ENCODE measurements at places on chromosomes 16 and 17. TPM values are rescaled to one million over a fixed set of nuclear protein-coding genes. Genes with fewer than 3 reads are reported as not detected.

GRCh38 chr16:69885722-69886121 is 65.4 kb upstream of the CLEC18A start:
- no peak for DNase-seq

NKD1 gene
- total RNA-seq, result under 0.01 TPM

DNA sequence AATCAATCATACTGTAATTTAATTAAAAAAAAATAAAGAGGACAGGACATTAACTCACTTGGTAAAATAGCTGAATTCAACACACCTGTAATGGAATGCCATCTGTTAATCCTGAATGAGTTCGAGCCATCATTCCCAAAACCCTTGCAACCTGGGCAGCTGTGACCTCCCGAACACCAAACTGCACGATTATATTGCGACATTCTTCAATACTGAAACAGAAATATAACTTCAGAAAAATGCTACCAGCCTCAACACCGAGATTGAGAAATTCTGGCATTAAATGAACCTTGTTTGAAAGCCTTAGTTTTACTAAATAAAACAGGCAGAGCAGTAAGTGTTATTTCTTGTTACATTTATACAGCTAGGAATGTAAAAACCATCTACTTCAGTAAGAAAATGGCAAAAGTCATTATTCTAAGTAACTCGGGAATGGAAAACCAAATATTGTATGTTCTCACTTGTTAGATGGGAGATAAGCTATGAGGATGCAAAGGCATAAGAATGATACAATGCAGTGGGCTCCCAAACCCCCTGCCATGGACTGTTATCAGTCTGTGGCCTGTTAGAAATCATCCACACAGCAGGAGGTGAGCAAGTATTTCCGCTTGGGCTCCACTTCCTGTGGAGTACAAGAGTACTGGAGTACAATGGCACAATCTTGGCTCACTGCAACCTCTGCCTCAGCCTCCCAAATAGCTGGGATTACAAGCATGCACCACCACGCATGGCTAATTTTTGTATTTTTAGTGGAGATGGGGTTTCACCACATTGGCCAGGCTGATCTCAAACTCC is 46.5 kb downstream of the CNOT1 start:
- DNase-seq, result peak; percentile 20

SPATA33 gene
- total RNA-seq, result 1.0 TPM

CRYBA1 gene
- not detected for total RNA-seq

DNA sequence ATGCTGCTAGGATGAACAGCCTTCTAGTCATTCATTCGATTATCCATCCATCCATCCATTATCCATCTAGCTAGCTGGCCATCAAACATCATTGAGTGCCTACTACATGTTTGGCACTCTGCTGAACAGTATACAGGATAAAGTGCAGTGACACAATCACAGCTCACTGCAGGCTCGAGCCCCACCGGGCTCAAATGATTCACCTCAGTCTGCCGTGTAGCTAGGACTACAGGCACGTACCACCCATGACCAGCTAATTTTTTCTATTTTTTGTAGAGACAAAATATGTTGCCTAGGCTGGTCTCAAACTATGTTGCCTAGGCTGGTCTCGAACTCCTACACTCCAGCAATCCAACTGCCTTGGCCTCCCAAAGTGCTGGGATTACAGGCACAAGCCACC is 50.0 kb downstream of the SSH2 start:
- no peak for DNase-seq

ABCA3 gene
- 30.3 TPM for total RNA-seq

GRCh38 chr16:12531937-12532336 is 271.8 kb downstream of the CPPED1 start:
- no peak for DNase-seq

C16orf95 gene
- 2.8 TPM for total RNA-seq

HOXB6 gene
- 3.3 TPM for total RNA-seq

DNA sequence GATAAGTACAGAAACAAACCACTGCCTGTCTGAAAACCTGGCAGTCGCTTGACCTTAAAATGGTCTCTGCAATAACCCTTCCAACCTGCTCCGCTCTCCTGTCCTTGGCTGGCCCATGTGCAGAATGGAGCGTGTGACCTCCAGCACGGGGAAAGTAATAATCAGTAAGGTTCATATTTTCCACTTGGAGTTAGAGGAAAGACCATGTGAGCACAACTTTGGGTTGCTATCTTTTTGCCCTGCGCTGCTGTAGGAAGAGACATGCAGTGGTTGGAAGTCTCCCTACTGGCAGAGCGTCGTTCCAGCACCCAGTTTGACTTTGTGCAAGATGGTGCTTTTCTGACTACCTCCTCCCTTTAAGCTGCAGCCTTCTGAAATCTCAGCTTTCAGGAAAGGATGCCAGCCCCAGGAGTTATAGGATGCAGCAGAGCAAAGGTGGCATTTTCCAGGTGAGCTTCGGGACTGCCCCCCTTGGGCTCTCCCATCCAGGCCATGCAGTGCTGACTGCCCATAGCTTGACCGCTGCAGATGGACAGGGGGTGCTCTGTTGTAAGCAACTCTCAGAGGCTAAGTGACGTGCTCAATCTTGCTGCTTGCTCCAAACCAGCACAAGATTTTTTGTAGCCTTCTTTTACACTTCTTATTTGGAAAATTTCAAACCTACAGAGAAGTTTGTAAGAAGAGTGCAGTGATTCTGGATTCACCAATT is 110.7 kb upstream of the NOL11 start:
- peak; percentile 56 for DNase-seq

- DNase-seq, result no peak
Observed at GRCh38 chr17:72465191-72466024, 344.6 kb downstream of the SOX9 start.

SLC12A3 gene
- total RNA-seq, result not detected

- DNase-seq, result no peak
Observed at GRCh38 chr17:77346765-77347164, 206.0 kb downstream of the SEC14L1 start.

- DNase-seq, result no peak
Observed at GRCh38 chr17:73600103-73600871, 44.0 kb downstream of the SDK2 start.

NPIPB8 gene
- total RNA-seq, result 0.26 TPM

DNA sequence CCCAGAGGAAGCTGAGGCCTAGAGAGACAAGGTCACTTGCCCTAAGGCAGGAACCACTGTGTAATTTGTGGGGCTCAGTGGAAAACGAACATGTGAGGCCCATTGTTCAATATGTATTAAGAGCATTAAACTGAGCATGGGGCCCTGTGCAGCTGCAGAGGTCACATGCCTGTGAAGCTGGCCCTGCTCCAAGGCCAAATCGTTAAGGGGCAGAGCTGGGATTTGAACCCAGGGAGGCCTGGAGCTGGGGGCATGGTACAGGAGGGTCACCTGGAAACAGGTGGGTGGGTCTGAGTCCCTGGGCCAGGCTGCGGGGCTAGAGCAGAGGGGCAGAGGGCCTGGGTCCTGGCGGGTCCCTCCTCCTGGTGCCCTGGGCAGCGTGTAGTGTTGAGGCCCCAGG is 19.7 kb downstream of the C16orf74 start:
- no peak for DNase-seq

DNA sequence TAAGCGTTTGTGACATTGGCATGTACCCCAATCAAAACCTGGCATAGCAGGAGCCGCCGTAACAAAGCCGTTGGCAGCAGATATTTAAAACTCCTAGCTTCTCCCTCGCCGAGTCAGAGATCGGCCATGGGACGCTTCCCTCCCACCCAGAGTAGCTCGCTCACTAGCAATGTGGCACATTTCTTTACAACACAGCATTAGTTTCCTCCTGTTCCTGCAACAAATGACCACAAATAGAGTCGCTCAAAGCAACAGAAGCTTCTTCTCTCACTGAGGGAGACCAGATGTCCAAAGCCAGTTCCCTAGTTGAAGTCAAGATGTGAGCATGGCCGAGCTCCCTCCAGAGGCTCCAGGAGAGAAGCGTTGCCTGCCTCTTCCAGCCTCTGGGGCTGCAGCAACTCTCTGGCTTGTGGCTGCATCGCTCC is 106.7 kb downstream of the RBFOX3 start:
- no peak for DNase-seq

GRCh38 chr17:4898351-4898750 is 985 bp upstream of the C17orf107 start:
- DNase-seq, result no peak

TEKT1 gene
- not detected for total RNA-seq

GRCh38 chr16:17970816-17971331 is 365.7 kb downstream of the NPIPA8 start:
- DNase-seq, result no peak

- peak; percentile 75 for DNase-seq
Observed at GRCh38 chr17:45225964-45226530, 4.4 kb downstream of the FMNL1 start.

GRCh38 chr16:67164599-67165061 is at the start of gene HSF4:
Gene HSF4 (plus strand): TSS chr16:67164745. CDS start chr16:67164812, 67 bp downstream.
- no peak for DNase-seq

DNA sequence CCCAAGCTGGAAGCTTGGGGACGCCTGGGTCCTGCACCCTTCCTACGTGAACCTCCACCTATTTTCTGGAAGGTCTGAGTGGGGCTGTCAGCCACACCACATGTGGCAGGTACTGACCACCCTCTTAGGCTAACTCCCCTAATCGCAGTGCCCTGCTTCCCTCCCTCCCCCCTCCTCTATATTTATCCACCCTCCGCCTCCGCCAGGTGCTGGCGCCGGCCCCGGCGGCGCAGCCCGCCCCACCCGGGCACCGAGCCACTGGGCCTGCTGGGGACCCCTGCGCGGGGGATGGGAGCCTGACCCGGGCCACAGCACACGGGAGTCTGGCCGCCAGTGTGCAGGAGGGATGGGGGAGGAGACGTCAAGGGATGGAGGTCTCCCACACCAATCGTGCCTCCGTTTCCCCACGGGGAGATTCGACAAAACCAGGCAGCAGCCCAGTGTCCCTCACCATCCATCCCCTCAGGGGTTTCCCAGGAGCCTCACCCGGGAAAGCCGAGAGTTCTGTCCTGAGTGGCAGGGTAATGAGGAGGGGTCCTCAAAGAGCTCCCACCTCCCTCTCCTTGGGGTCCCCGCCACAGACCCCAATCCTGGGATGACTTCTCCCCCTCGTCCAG is 1.3 kb downstream of the PLEKHH3 start:
- no peak for DNase-seq

- DNase-seq, result no peak
Observed at GRCh38 chr17:3511852-3512504, 36.2 kb downstream of the ASPA start.

RRAD gene
- 1.0 TPM for total RNA-seq

- DNase-seq, result no peak
Observed at GRCh38 chr16:24282141-24282540, 26.0 kb downstream of the CACNG3 start.

DNA sequence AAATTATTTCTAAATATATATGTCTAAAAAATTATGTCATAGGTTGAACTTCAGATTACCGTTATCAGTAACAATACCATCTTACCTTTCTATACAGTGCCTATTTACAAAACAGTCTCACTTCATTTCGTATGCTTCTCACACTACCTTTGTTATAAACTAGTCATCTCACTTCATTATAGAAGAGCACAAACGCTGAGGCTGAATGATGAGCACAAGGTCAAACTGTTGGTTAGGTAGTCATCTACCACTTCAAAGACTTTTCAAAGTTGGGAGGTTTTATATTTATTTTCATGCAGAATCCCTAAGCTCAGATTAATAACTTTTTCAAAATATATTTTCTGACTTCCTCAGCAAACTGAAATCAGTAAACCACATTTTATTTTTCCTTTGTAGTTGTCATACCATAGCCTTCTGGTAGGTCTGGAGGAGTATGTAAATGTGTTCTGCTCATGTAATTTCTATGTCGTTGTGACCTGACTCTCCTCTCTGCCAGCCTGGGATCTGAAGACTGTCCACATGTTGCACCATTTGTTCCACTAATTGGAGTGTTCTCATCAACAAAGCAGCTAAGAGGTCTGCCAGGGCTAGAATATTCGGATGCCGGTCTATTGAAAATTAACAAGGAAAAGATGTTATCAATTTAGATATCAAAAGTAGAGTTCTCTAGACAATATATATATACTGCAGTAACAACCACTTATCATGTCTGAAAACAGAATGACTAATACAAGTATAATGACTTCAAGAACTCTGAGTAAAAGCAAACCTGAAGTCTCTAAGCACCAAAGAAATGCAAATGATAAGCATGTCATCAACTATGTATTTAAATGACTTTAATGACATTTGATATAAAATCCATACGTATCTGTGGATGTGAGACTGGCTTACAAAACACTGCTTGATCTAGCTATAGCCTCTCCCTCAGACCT is 73.9 kb downstream of the CEP95 start:
- DNase-seq, result no peak

WNT9B gene
- not detected for total RNA-seq

PTGES3L gene
- total RNA-seq, result 0.13 TPM

DNA sequence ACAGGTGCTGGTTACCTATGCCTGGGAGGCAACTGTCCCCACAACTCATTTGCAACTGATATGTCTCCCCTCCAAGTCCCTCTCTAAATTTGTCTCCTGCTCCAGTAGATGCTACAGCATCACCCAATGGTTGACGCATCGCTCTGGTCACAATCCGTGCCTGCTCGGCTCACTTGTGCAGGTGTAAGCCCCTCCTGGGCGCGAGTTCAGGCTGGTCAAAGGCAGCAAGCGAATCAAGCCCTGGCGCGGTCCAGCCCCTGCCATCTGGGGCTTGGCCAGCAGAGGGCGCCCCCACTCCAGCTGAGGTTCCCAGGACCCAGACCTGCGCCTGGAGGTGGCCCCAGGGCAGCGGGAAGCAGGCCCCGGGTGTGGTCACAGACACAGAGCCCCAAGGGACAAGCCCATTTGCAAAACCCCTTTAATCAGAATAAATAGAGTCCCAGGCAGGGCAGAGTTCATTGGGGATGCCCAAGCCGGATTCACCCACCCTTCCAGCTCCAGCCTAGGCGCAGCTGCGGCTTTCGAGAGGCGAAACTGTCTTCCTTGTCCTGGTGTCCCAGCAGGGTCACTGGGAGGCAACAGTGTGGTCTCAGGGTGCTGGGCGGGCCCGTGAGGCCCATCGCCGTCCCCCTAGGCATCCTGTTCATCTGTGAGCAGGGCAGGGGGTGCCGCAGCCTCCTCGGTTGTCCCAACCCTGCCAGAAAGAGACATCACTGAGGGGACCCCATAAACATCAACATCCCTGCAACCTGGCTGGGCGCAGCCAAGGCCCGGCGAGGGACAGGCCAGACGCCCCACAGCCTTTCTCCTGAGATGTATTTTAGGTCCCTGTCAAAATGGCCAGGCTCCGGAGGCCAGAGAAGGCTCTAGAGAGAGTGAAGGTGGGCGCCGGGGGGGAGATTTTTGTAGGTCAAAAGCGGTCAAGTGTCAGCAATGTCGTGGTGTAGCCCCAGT is 15.8 kb downstream of the TMC6 start:
- DNase-seq, result no peak

- DNase-seq, result no peak
Observed at GRCh38 chr17:11273596-11273995, 32.6 kb downstream of the SHISA6 start.

CIBAR2 gene
- not detected for total RNA-seq

DNA sequence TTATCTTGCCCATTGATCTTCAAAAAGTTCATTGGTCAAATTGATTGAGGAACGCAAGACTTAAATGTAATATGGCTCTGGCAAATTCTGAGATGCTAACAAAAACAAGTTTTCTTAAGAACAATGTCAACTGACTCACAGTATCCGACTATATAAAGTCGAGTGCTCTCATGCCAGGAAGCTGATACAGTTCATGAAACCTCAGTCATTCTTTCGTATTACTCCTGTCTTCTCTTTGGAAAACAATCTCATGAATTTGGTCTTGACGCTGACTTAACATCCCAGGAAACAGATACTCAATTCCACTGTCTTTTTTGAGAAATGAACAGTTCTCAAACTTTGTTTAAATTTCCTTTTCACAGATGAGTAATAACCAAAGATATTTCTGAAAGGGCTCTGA is 704.9 kb downstream of the MAF start:
- DNase-seq, result no peak
